ENCODE measurements at places on chromosomes 6 and 20.
A peak's percentile ranks its signal among the peaks of the same experiment; 100 is the strongest.

DNA sequence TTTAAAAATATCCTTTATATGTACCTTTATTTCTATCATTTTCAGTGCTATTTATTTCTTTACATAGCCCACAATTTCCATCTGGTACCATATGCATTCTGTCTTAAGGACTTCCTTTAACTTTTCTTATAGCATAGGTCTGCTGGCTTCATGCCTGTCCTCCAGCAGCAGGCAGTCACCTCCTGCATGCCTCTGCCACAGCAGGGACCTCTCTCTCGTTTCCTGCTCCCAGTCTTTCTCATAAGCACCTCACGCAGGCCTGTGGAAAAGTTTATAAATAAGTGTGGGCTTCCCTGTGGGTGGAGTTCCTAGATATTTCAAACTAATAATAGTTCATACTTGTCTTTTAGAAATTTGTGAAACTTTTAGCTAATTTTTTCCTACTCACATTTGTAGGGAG, 133.9 kb downstream of the KCNQ5 start:
- DNase-seq: no peak

- no peak for DNase-seq
Observed at GRCh38 chr6:158366363-158366762, 54.1 kb downstream of the TULP4 start.

DNA sequence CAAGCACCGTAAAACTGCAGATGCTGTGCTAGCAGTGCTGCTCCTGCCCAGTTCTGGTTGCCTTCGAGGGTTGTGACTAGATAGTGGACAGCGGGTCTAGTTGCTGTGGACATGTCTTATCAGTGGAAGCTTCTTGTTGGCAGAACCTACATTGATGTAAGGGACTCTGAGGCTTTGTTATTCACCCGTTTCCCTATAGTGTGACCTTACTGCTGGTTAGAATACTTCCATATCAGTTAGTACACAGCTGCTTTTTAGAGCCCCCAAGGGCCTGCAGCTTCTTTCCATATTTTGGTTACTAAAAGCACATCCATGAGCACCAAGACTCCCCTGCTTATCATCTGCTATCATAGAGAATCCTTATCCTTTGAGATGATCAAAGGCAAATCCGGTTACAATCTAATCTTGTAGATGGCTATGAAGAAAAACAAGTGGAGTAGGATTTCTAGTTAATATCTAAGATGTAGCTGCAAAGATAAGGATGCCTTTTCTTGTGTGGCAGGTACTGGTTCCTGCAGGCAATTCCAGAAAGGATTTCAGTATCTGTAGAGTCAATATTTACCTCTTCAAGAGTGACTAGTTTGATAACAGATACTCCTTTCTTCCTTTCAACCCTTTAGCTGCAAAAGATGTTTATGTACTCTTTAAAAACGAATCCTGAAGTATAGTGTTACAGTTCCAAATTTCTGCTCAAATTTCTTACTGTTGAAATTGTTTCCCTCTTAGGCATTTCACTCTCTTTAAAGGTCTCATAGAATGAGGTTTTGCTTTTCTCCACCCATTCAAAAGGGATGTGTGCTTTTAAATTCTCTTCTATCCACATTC, 163.6 kb downstream of the JARID2 start:
- DNase-seq: no peak

DNA sequence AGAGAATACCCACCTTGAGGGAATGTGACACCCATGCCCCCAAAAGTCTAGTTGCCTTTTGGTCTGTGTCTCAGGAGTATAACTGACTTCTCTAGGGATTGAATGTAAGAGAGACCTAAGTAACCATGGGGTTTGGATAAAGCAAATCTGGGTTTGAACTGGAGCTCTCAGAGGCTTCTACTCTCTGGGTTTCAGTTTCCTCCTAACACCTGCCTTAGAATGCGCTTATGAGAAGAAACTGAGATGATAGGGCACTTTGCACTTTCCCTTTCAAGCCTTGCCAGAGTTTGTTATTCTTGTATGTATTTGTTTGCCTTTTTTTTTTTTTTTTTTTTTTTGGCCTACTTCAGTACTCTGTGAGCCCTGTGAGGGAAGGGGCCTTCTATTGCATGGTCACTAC, 19.4 kb downstream of the SDHAF4 start:
- no peak for DNase-seq

- DNase-seq: no peak
Observed at GRCh38 chr6:119736296-119737021, 386.9 kb upstream of the MAN1A1 start.

DNA sequence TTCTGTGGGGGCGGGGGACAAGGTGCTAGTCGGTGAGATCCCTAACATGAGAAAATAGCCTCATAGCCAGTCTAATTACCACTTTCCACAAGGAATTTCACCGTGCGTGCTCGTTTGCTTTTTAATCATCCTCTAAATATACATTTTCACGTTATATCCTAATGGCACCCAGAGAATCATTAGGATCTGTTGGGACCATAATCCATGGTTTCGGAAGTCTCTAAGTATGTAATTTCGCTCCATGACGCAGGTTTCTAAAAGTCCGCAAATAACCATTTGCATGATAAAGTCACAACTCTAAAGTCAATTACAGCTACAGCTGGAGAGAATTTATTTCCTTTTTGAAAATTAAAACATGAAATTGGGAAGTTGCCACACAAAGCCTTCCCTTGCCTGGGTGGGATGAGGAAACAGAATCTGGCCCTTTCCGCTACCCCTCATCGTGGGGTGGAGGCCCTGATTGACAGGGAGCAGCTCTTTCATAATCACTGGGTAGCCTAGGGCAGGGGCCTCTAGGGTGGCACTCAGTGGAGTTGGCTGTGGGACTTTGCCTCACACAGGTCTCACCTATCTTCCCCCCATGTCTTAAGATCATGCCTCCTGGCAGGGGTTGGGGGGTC, 81.9 kb downstream of the LRFN2 start:
- DNase-seq: peak; percentile 5

- no peak for DNase-seq
Observed at GRCh38 chr6:144127097-144127496, 23.2 kb upstream of the STX11 start.

GRCh38 chr6:151067684-151068596, 171.8 kb upstream of the AKAP12 start:
- no peak for DNase-seq

- DNase-seq: no peak
Observed at GRCh38 chr6:40348591-40348990, 238.6 kb downstream of the LRFN2 start.

GRCh38 chr20:1033751-1034414, 31.8 kb upstream of the RSPO4 start:
- DNase-seq: no peak

- DNase-seq: no peak
Observed at GRCh38 chr6:97019315-97019714, 94.8 kb downstream of the KLHL32 start.

DNA sequence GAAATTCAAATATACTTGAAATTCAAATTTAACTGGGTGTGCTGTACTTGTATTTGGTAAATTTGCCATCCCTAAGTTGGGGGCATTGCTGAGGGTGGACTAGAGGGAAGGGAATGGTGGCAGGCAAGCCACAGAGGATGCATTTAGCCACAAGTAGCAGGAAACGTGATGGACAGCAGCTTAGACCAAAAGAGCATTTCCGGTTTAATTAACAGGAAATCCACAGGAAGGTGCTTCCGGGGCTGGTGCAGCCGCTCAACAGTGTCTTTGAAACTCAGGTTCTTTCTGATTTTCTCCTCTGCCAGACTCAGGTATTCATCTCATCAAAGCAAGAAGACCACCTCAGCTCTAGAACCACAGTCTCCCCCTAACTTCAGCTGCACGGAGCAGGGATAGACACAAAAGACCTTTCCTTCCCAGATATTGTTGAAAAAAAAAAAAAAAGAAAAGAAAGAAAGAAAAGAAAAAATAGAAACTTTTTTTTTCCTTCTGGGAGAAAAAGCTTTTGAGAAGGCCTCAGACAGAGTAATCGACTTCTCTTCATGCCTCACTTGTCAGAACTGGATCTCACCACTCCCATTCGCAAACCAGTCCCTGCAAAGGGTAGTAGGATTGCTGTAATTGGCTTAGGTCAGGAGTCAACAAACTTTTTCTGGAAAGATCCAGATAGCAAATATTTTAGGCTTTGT, 8.0 kb upstream of the BCAS1 start:
- peak; percentile 43 for DNase-seq

DNA sequence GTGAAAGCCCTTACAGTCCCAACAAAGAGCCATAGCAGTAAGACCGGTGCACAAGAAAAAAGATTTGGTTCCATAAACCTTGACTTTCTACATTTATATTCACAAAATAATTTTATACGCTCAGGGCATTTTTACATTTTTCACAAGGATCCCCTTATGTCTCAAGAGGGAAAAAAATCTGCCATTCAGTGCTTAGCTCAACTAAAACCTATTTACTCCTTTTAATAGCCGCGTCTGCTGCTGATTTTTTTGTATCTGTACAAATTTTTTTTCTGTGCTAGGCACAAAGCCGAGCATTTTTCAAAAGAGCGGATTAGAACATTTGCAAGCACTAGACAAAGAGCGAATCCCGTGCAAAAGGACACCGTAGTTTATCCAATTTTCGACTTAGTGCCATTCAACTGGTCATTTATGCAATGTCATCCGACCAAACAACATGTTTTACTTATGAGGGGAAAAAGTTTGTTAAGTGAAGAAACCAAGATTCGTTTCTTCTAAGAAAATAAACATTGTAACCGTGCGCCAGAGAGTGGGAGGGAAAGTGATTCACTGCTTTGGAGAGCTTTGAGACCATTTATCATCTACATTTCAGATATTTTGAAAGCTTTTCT, 3.7 kb downstream of the TFAP2D start:
- DNase-seq: no peak

GRCh38 chr6:17870300-17871188, 116.9 kb downstream of the KIF13A start:
- DNase-seq: no peak

DNA sequence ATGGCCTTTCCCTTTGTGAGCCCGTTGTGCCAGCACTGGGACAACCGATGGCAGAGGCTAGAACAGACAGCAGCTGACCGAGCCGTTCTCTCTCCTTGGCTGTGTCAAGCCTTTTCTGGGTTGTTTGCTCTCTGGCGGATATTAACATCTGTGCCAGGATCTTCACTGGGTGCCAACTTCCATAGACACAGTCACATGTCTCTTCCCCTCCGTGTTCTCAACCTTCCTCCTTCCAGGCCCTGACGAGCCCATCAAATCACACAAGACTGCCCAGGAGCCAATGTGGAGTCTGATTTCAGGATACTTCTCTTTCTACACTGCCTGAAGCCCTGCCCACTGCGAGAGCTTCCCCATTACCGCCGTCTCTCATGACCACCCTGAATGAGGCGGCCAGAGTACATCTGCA, 111.0 kb upstream of the RALGAPA2 start:
- DNase-seq: peak; percentile 6

DNA sequence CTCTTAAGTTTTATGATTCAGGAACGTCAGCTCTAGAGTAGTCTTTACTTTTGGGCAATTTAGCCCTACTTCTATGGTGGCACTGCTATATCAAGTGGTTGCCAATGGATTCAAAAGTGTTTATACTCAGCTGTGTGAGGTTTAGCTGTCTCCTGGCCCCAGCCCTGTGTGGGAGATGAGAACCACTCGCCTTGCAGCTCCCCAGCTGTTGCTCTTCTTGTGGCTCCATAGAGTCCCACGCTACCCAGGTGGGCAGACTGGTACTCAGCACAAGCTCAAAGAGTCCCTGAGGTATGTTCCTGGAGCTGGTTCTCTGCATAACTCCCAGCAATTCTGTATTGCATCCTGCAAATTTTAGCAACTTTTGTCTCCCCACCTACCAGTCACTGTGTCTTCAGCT, 59.6 kb downstream of the C6orf118 start:
- DNase-seq: no peak

GRCh38 chr6:10722820-10723566, at the start of gene TMEM14C:
Gene TMEM14C (plus strand): TSS chr6:10723070. CDS start chr6:10724614, 1,544 bp downstream.
- DNase-seq: peak; percentile 82

DNA sequence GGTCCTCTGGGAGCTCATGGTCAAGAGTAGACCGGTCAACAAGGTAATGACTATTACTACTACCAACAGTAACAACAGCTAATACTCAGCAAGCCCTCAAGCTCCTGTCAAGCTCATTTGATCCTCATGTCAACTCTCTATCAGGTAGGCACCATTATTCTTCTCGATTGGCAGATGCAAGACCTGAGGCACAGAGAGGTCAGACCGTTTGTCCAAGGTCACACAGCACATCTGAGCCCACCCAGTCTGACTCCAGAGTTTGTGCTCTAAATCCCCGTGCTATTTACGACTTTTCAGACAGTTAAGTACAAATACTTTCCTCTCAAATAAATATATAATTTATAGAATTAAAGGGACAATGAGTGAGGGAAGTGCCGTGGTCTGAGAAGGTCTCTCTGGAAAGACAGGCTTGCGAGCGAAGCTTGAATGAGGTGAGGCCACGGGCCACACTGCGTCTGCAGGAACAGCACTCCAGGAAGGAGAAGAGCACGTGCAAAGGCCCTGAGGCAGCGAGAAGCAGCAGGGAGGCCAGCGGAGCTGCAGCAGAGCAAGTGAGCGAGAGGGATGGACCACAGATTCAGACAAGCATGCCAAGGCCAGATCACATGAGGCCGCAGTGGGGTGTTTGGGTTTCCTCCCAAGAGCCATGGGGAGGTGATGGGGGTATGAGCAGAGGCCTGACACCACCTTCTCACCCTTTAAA, 117.3 kb downstream of the PREX1 start:
- no peak for DNase-seq

- DNase-seq: no peak
Observed at GRCh38 chr20:57908704-57909630, 199.2 kb upstream of the PMEPA1 start.

- no peak for DNase-seq
Observed at GRCh38 chr6:62162858-62163257, 123.2 kb downstream of the KHDRBS2 start.

GRCh38 chr6:43833223-43833995, 63.4 kb downstream of the VEGFA start:
- no peak for DNase-seq

DNA sequence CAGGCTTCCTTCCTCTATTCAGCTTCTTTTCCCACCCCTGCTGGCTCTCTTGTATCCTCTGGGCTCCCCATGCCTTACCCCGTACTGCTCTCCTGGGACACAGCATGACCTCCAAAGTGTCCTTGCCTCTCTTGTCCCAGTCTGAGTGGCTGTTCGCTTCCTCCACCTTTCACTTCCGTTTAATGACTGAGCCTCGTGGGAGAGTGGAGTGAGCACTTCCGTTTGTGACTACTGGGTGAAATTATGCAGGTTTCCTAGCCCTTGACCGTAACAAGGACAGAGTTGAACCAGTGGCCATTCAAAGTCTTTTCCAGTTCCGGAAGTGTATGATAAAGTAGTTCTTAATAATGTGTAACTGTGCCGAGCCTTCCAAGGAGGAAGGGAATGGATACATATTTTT, 109.2 kb downstream of the ARID1B start:
- peak; percentile 7 for DNase-seq
